ENCODE measurements at places on chromosomes 12 and 14.

GRCh38 chr12:58009405-58010195, 68.2 kb downstream of the ATP23 start:
- DNase-seq: peak; percentile 23

DNA sequence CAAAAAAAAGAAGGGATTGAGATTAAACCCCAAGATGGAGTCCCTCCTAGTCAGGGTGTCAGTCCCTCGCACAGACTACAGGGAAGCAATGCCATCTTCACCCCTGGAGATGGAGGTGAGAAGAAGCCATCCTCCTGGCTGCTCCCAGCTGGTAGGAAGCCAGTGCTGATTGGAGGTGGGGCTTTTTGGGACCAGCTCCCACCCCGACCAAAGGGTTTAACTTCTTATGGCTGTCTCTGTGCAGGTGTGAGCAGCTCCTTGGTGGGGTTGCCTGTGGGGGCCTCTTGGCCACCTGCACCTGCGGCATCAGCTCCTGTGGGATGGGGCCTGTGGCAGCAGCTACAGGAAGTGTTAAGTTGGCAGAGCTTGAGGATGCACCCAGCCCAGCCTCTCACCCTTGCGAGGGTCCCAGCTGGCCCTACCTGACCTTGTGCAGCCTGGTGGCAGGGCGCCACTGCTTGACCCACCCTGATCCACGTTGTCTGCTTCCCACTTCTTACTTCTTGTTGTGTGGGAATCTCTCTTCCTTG, 3.8 kb upstream of the KRT86 start:
- no peak for DNase-seq

DNA sequence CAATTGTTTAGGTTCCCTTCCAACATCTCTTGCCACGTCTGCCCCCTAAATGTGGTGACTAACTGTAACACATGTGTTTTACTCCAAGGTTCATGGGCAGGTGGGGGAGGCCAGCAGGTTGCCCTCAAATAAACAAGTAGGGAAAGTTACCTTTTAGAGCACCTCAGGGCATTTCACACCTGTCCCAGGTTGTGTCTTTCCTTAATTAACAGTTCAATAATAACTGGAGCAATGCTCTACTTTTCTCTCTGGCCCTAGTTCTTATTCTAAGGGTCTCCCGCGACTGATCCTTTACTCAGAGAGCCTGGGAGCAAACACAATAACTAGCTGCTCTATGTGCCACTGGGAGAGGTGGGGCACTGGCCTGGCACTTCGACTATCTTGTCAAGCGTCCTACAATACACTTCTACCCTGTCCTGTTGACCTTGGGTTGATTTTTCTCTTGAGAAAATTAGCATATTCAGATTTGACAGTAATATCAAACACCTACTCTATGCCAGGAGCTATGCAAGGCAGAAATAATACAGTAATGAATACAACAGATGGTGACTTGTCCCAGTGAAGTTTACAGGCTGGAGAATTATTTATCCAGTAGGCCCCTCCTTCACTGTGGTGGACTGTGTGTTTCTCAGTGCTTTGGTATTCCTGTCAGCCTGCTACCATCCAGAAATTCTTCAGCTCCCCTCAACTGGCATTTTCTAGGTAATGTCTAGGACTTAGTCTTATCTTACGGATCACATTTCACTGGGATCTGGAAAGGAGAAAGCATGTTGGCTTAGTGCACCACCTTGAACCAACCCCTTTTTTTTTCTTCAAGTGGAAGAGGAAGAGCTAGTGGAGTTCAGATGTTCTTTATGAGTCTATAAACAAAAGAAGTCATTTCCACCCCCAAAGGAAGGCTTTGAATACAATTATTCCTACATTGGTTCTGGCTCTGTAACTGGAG, 202.6 kb downstream of the CRADD start:
- DNase-seq: no peak

- DNase-seq: no peak
These were observed 23.2 kb upstream of the JPH4 start for GRCh38 chr14:23601845-23602180.

GRCh38 chr14:91215381-91215780, 29.1 kb downstream of the GPR68 start:
- DNase-seq: no peak

DNA sequence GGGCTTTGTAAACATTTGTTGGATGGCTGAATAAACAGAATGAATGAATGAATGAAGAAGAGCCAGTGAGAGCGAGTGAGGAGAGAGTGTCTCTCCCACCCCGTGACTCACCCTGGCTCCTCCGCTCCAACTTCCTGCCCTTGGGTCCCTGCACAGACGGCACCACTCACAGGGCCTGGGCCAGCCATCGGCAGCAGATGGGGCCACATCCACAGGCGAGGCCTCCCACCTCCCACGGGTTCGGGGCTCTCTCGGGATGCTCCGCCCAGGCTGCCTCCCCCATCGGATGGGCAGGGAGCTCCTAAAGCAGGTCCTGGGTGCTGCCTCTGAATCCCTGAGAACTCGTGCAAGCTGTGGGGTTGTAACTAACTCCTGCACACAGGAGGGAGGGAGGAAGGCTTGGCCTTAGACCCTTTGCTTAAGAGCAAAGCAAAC, 41.3 kb downstream of the CCNK start:
- peak; percentile 22 for DNase-seq

GRCh38 chr12:109451400-109451799, 25.7 kb downstream of the KCTD10 start:
- DNase-seq: no peak

- DNase-seq: no peak
These were observed 431.0 kb downstream of the FOXG1 start for GRCh38 chr14:29197557-29197956.

DNA sequence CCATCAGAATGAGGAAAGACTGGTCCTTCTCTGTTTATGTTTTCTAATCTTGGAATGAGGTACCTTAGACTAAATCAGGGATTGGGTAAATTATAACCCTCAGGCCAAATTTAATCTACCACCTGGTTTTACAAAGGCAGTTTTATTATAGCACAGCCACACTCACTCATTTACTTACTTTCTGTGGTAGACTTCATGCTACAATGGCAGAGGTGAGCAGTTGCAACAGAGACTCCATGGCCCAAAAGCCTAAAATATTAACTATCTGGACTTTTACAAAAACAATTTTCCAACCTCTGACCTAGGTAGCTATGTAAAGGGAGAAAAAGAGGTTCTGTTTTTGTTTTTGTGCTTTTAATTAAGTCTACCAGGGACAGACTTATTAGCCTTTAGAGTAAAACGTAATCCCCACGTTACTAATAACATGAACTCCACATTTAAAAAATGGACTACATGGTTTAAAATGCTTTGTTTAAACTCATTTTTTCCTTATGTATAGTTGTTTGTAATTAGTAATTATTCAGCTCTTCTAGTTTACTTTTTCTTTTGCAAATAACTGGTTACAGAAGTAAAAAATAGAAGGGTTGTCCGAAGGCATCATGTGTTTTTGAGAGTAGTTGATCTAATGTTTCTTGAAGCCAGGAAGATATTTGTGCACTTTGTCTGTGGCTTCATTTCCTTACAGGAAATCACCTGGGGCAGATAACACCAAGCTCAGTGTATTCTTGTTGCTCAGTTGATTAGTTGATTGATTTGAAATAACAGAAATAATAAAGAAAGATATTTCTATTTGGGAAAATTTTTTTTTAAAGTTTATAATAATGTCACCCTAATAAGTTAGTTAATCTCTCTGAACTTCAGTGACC, 57.6 kb upstream of the ATP2B1 start:
- DNase-seq: no peak

DNA sequence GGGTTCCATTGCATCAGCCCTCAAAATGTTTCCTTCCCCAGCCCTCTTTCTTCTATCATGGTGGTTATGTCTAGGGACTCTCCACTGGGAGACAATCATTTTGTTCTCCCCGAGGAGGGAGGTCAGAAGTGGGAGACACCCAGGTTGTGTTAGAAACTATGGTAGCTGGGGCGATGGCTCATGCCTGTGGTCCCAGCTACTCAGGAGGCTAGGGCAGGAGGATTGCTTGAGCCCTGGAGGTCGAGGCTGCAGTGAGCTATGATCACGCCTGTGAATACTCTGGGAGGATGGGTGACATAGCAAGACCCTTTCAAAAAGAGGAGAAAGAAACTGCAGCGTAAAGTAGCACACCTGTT, 13.0 kb upstream of the LRRC23 start:
- no peak for DNase-seq

DNA sequence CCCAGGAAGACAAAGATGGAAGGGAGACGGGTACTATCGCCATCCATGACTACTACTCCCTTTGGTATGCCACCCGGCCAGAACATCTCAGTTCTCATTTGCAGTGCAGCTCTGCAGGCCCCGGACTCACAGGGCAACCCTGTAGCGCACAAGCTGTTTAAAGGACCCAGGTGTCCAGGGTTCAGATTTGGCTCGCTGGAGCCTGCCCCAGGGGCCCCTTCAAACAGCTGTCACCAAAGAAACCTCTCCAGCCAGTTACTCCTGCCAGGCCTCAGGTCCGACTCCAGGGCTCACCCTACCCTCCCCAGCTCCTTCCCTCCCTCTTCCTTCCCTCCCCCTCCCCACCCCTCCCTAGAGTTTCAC, 5.5 kb upstream of the CHD4 start:
- no peak for DNase-seq

DNA sequence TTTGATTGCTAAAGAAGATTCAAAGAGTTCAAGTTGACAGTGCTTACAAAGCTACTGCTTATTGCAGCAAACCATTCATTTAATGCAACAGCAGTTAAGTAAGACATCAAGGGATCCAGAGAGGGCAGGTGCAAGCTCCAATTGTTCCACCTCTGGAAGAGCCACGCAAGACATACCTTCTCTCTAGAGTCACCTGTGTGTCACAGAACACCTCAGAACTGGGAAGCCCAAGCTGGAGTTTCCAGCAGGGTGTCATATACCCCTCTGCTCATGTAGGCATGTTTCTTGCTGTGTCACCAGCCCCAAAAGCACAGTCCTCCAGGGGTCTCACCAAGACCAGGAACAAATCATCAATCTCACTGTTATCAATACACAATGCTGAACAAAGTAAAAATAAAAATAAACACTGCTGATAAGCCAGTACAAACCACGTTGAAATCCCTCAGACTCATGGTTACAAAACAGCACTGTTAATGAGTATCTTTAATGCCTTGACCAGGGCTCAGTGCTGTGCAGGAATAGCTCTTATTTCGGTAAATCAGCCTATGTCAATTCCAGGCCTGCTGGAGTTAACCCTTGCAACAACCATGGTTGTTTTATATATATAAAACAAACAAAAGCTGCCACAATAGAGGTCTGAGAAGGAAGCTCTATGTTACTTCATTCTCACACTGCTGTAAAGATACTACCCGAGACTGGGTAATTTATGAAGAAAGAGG, 37.4 kb upstream of the BATF start:
- DNase-seq: no peak

DNA sequence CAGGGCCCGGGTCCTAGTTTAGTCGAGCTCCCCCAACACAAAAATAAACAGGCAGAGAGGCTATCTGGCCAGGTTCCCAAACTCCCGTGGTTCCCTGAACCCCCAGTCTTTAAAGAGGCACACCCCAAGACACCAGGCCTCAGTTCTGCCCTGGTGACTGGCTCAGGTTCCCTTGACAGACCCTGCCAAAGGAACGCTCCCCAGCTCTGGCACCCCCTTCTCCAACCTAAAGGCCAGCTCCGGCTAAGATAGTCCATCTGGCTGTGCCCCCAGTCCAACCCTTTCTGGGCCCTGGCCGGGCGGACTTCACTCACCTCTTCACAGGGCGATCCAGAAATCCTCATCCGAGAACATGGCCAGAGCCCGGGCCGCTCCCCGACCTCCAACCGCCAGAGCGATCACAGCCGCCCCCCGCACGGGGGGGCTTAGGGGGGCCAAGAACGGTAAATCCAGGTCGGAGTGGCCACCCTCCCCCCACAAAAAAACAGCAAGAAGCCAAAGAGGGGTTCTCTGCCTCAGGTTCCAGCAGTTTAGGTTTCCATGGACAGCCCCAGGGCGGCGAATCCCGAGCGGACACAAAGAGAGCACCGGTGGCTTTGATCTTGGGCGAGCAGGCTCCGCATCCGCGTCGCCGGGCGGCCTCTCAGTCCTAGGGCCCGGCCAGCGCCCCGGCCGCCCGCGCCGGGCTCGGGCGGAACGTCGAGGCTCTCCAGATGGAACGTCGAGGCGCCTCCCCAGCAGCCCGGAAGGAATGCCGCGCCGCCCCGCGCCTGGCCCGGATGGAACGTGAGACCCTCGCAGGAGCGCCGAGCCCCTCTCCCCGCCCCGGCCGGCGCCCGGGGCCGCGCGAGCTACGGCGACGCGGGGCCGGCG, 1.1 kb downstream of the KMT2D start:
- peak; percentile 65 for DNase-seq

GRCh38 chr14:103125098-103126070, 2.1 kb downstream of the TNFAIP2 start:
- no peak for DNase-seq

GRCh38 chr14:90536092-90536491, 139.3 kb downstream of the CALM1 start:
- no peak for DNase-seq

DNA sequence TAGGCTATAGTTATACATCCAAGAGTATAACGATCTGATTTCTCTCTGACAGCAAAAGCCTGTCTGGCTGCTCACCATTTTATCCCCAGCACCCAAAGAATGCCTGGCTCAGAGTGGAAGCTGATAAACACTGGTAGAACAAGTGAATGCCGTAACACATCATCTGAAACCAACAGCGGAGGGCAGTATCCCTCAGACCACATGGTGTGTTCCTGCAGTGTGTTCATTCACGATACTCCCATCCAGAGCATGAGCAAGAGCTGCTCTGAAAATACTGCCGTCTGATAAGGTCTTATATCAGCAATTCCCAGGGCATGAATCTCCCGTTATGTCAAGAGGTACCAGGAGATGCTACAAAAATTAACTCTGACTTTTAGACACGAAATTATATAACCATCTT, 95.9 kb downstream of the TTC7B start:
- DNase-seq: no peak

DNA sequence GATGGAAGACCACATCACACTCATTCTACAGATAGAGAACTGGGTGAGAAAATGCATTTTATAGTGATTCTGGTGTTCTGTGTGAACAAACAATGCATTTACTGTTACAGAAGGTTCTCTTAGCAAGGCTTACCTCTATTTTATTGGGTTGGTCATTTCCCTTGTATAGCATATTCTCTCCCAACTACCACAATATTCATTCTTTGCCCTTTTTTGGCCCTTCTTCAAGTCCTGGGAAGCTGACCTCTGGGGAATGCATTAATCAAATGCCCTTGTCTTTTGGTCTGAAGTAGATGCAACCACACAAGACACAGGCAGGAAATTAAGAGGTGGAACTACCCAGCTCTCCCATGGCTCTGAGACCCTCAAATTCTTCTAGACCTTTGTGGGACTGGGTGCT, 19.5 kb downstream of the DCN start:
- no peak for DNase-seq

GRCh38 chr14:28243600-28243999, 523.0 kb upstream of the FOXG1 start:
- peak; percentile 16 for DNase-seq

- no peak for DNase-seq
These were observed 428.3 kb downstream of the DIO2 start for GRCh38 chr14:79783041-79783440.

GRCh38 chr12:73902260-73902659, 635.4 kb upstream of the ATXN7L3B start:
- no peak for DNase-seq

GRCh38 chr12:91781114-91781513, 364.5 kb downstream of the BTG1 start:
- DNase-seq: no peak

Data from NCI-H82 (cell line).